CD4-positive, alpha-beta T cell treated with Interleukin-15 for 1 hour (primary cell): ENCODE measurements at places on chromosomes 2 and 18.

GRCh38 chr2:11038641-11039040, 116.6 kb upstream of the SLC66A3 start:
- no peak for DNase-seq

GRCh38 chr2:66957677-66958076, 439.5 kb upstream of the ETAA1 start:
- DNase-seq, result no peak

DNA sequence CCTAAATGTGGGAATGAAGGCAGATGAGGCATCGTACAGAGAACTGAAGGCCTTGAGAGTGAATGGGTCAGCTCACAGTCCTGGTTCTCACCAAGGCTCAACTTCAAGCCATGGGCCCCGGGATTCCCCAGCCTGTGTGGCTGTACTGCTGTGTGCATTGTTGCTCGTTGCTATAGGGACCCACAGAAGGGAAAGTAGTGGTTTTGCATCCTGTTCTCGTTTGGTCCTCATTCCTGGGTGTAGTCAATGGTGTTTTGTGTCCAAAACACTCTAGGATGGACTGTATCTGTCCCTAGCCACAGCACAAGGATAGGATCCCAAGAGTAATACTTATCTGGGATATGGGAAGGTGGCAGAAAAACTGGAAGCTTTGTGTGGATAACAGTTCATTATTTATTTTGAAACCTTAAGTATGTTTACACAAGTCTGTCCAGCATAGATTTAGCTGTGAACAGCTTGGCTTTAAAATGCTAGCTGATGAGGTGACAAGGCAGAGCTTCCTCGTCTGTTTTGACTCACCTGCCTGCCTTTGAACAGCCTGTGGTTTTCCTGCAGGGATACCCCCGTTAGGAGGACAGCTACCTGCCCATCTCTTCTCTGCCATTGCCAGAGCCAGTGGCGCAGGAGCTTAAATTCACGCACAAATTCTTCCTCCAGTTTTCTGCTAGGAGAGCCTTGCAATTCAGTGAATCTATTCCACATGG, 85.0 kb downstream of the WDSUB1 start:
- DNase-seq, result no peak

- DNase-seq, result no peak
Measured at GRCh38 chr2:23516520-23517256, 131.7 kb downstream of the KLHL29 start.

DNA sequence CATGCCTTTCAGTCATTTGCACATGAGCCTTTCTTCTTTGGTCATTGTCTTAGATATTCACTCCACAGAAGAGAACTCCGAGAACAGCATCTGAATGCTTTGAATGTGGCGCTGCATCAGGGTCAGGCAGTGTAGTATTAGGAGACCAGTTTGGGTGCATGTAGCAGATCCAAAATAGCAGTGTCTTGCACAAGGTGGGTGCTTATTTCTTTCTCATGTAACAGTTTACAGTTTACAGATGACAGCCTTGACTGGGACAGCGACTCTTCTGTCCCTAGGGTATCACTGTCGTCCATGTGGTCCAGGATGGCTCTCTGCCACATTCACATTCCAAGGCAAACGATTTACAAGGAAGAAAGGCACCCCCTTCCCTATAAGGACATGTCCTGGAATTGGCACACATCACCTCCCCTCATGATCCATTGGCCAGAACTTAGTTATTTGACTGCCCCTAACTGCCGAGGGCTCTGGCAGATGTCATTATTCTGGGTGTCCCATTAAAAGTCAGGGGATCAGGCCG, 101.0 kb downstream of the STPG4 start:
- no peak for DNase-seq

DNA sequence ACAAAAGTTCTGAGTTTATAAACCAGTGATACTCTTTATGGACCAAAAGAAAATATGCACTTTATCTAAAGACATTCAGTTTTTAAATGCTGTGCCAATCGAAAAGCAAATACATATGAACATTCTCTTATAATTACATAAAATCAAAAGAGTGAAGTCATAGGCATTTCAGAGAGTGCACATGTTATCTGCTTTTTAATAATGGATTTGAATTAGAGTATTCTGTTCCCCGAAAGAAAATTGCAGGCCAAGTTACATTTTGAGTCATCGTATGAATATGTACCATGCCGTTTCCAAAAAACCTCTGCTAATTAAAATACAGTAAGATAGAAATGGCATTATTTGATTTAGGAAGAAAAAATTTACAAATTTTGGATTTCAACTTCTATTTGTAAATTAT, 565.7 kb downstream of the ZEB2 start:
- DNase-seq, result no peak

DNA sequence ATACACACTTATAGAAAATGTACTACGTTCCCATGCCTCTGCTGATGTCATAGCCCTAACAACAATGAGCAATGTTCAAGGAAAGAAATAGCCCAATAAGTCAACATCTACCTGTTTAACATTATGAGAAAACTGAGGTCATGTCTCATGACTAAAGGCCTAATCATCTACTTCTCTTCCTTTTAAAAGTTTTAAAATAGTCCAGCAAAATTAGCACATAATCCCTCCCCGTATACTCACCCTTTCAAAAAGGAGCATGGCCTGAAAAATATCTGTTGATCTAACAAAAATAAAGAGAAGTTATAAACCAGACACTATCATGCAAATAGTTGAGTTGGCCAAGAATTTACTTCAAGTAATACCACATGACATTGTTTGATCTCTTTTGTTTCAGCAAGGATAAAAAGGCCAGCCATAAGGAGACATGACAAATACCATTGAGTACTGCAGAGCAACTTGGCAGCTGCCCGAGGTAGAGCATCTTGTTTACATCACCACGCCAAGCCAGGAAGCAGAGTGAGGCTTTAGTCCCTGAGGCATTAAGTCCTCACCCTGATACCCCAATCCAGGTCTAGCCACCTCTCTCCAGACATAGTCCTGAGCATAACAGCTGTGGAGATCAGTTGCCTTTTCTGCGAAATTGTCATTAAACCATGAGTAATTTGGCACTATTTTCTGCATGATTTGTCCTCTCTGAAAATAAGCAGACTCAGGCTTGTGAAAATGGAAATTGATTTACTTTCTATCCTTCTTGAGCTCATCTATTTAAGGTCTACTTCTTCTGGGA, 137.4 kb upstream of the ETAA1 start:
- DNase-seq, result no peak

DNA sequence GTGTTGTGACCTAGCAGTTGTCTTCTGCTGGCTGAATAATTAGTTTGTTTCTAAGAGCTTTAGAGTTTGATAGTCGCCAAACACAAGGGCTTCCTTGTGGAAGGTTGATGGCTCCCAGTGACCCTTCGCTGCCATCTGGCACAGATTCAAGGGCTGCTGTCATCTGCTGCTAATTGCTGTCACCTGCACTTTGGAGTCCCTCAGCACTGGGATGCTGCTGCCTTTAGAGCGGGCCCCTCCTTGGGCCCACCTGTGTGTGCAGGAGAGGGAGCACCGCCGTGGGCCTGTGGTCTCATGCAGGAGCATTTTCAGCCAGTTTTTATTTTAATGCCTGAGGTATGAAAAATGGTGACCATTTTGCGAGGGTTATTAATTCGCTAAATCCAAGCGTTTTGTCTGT, 154.0 kb upstream of the NFATC1 start:
- DNase-seq, result no peak

DNA sequence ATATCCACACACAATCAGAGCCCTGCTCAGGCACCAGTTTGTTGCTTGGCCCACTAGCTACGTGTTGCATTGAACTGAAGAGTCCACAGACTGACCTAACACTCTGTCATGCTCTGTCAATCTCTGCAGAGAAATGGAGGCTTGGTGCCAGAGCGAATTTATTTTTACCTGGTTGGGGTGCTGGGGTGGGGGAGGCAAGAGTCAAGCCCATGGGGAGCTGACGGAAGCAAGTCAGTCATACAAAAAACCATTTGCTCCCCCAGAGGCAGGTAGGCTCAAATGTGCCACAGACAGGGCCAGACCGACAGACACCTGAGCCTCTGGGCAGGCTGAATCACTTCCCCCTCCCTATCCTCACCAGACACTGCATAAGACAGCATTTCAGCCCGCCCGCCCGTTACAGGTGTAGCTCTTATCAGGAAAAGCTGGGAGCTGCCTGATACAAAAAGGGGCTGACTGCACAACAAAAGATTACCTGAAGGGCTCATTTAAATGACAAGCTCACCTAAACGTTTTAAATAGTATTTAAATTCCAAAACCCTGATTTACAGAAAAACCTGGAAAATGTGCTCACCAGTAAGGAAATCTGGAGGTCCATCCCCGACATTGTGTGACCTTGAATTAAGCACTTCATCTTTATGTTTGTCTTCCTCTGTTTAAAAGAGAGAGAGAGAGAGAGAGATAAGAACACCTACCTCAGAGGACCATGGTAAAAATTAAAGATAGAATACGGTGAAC, 2.1 kb upstream of the PCBP1 start:
- DNase-seq, result peak; percentile 86

DNA sequence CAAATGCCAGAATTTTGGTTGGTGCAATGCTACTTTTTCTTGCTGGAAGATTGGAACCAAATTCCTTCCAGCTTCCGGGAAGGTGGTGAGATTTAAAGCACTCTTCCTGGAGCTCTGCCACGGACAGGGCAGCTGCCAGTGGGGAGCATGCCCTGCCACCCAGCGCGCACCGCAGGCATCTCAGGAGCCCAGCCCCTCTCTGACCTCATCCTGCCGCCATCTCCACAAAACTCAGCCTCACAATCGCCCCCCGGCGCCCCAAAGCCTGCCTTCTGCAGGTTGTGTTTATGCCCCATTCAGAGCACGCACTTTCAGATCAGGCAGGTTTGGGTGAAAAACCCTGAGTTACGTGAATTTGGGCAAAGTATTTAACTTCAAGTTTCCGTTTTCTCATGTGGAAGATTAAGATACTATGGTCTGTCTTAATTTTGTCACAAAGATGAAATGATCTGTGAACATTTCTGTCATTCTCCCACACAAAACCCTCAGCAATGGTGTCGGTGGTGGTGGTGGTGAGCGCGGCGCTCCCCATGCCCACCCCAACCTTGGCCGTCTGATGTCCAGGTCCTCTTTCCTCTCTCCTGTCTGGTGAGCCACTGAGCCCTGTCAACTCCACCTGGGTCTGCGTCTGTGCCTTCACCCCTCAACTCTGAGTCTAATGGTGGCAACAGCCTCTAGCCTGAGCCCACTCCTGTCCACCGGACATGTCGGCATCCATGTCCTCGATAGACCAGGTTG, 282.8 kb upstream of the SALL3 start:
- no peak for DNase-seq
